Bronchial epithelial cell (primary cell): ENCODE measurements at places on chromosomes 2 and 18. TPM values are rescaled to one million over a fixed set of nuclear protein-coding genes. Genes with fewer than 3 reads are reported as not detected.

DNA sequence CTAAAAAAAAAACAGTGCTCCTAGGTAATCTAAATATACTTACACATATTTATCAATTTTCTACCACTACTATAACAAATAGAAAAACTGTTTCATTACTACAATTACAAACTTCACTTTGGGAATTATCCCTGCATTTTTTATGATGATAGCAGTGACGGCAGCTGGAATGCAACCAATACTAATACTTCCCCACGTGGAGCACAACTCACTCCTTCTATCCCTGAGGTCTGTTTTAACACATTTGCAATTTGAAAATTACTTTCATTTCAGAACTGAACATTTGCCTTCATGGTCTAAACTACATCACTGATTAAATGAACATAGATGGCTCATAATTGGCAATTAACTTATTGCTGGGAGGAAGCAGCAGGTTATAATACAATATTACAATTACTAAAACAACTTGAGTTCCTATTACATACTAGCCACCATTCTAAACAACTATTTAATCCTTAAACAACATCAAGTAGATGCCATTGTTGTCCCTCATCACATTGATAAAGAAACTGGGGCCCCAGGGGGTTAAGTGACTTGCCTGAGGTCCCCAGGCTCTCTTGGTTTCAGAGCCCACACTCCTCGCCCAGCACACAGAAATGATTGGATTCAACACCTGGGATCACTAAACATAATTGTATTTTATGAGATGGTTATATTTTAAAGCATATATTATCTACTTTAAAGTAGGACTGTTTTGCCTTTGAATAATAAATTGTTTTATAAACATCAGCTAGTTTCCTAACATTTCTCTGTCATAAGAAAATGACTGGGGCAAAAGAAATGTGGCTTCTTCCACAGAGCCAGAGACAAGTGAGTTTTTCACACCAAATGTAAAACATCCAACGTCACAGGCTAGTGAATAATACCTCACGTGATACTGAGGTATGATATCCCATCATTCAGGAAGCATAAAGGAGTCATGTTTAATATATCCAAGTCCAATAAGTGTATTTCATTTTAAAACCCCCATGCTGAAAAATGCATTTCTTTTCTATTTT, 6.2 kb downstream of the COLEC12 start:
- DNase-seq, result no peak

- peak; percentile 38 for DNase-seq
Observed at GRCh38 chr2:172817411-172817810, 81.8 kb downstream of the RAPGEF4 start.

DNA sequence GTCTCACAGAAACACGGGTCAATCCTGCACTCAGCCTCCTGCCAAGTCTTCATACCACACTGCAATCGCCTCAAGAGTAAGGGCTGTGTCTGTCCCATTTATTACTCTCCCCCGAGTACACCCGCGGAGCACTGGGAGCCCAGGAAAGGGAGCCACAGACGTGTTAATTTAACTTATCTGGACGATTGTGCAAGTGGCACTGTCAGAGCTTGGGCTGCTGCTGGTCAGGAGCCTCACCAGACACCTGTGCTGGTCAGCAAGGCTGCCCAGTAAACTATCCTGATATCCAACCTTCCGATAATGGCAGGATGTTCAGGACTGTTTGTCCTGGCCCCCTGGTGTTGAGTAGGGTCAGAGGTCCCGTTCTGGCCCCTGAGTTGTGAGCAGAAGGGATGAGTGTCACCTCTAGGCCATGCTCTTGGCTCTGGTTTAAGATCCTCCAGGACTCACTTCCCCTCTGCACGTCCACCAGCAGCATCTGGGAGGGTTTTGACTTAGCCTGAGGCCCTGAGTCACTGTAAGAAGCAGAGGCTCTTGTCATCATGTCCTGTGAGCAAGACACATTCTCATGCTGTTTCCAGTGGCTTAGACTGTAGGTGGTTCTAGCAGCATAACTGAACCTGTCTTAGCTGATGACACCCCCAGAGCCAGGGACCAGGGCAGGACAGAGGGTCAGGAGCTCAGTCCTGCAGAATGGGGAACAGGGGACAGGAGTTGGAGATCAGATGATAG, 82.5 kb upstream of the ARL4C start:
- peak; percentile 27 for DNase-seq

- no peak for DNase-seq
Observed at GRCh38 chr2:25323610-25324189, 18.0 kb downstream of the DNMT3A start.

GRCh38 chr2:47057687-47058002, 97.5 kb downstream of the STPG4 start:
- no peak for DNase-seq

RUFY4 gene
- not detected in 2 replicates for total RNA-seq

GRCh38 chr2:148096012-148096411, 75.1 kb downstream of the MBD5 start:
- no peak for DNase-seq

DNA sequence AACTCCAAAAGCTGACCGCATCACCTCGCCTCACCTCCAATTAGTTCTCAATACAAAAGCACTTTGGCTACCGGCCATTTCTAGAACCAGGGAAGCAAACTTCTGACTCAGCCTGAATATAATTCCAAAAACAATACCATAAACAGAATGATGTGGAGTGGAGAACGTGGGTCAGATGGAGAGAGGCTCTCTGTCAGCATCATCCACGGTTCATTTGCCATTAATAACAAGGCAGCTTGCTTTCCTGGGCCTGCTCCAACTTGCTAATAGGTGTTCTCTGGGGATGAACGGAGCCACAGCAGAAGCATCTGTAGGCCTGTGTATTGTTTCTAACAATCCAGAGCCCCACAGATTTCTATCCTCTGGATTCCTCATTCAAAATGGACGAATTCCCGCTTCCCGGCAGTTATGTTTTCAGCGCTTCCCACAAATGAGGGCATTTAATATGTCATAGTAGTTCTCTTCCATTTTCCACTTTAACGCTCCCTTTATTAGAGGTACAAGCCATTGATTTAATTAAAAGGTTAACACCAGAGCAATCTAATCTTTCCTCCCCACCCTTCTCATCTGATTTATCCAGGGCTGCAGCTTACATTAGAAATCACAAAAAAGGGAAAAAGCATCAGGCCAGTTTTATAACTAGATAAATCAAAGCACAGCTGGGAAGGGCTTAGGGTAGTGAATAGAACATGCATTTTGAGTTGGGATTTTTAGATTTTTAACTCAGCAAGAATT, 23.2 kb upstream of the CNTNAP5 start:
- peak; percentile 3 for DNase-seq

DNA sequence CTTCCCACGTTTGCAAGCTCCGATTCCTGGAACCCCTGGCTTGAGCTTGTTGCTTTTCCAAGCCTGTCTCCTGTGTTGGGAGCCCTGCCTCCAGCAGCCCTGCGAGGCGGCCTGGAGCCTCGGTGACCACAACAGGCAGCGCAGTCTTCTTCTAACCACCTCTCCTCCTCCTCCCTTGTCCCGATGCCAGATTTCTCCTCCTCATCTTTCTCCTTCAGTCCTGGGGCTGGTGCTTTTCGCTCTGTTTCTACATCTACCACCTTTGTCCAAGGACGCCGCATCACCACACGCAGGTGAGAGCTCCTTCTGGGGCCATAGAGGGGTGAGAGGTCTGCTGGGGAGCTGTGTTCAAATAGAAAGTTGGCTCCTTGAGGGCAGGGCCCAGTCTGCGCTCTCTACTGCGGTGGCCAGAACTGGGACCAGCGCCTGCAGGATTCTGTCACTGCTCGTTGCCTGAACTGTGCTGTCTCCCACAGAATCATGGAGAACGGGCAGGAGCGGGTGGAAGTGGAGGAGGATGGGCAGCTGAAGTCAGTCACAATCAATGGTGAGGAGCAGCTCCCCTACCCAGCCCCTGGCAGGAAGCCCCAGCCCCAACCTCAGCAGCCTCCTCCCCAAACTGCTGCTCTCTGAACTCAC, 3.9 kb downstream of the DNAJB2 start:
- DNase-seq, result no peak

DNA sequence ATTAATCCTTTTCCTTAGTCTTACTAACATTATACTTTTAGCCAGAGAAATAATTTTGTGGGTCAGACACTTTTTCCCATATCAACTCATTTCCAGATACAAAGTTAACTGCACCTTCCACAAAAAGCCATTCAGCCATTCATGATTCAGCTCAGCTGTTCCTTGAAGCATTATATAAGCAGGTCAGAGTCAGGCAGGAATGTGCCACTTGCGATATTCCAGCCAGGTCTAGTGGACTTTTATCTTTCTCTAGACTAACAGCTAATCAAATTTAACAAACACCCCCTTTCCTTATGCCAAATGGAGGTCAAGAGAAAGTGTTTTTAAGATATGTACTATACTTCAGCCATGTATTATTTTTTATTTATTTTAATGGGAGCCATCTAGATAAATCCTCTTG, 75.6 kb upstream of the EPB41L3 start:
- no peak for DNase-seq

GRCh38 chr2:238256111-238256510, 16.3 kb upstream of the HES6 start:
- no peak for DNase-seq

DNA sequence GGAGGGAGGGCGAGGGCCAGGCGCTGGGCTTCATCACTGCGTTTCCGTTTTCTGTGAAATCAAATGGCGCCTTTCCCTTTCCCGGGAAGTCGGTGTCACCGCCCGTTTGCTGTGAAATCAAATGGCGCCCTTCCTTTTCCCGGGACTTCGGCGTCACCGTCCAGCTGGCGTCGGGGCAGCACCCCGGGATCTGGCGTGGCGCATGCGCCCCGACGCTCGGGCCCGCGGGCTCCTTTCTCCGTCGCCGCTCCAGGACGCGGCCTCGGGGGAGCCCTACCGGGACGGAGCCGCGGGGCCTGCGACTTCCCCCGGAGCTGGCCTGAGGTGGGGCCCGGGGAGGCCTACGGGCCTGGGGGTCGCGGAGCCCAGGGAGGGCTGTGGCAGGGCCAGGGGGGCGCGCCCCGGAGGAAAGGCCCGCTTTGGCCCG, at the start of gene FAM228A:
Gene FAM228A, plus strand, starts transcription at position 203 of the 427 bp plus-strand sequence. CDS start 428 bp downstream, outside the sequence.
- no peak for DNase-seq

CYP27C1 gene
- 0.26 and 0.38 TPM in 2 replicates for total RNA-seq

GRCh38 chr2:60355849-60356261, 197.6 kb downstream of the BCL11A start:
- DNase-seq, result no peak

DNA sequence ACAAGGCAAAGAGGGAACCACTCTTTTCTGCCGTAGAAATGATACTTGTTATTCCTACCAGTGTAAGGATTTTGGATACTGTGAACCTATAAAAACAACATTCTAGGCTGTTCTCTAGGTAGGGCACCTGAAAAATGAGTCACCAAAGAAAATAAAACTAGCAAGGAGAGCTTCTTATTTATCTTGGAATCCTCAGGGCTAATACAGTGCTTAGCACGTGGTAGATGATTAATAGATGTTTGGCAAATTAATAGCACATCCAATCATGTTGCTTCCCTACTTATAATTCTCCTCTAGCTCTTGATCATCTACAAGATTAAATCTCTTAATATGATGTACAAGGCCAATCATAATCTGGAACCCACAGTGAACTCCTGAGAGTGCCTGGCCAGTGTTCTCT, 73.1 kb downstream of the AAK1 start:
- DNase-seq, result peak; percentile 91

CYBRD1 gene
- 8.1 and 14.5 TPM in 2 replicates for total RNA-seq

- no peak for DNase-seq
Observed at GRCh38 chr2:216394881-216395280, 17.4 kb upstream of the SMARCAL1 start.

DNA sequence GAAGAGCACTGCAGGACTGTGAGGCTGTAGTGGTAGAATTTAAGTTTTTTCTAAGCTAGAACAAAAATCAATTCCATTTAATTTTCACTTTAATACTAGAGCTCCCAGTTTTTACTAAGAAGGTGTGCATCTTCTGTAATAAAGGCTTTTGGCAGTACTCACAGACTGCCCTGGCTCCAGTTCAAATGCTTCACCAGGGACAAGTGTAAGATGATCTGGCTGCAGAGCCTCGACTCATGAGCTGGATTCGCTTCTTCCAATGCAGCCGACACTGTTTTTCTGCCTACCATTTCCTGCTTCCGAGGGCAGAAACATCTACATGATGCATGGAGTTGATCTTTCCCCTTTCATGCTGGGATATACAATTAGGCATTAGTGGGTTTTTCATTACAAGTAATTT, 87.0 kb downstream of the FARSB start:
- peak; percentile 26 for DNase-seq

GRCh38 chr2:100126201-100126600, 16.2 kb downstream of the AFF3 start:
- no peak for DNase-seq

DNA sequence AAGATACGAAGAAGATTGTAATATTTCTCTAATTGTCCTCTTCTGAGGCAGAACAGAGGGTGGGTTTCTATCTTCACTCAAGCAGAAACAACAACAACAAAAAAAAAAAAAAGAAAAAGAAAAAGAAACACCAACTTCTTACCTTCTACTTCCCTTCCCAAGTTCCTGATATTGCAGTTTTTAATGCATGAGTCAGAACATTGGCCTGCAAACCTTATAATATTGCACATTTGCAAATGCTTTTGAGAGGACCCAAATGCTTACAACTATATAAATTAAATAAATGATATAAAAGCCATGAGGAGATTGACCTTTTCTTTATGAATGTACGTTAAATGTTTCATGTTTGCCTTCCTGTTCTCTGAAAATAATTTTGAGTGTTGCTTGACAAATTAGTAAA, 37.3 kb downstream of the PAX3 start:
- DNase-seq, result no peak

- DNase-seq, result no peak
Observed at GRCh38 chr2:53829273-53829979, 30.3 kb downstream of the GPR75 start.

DNA sequence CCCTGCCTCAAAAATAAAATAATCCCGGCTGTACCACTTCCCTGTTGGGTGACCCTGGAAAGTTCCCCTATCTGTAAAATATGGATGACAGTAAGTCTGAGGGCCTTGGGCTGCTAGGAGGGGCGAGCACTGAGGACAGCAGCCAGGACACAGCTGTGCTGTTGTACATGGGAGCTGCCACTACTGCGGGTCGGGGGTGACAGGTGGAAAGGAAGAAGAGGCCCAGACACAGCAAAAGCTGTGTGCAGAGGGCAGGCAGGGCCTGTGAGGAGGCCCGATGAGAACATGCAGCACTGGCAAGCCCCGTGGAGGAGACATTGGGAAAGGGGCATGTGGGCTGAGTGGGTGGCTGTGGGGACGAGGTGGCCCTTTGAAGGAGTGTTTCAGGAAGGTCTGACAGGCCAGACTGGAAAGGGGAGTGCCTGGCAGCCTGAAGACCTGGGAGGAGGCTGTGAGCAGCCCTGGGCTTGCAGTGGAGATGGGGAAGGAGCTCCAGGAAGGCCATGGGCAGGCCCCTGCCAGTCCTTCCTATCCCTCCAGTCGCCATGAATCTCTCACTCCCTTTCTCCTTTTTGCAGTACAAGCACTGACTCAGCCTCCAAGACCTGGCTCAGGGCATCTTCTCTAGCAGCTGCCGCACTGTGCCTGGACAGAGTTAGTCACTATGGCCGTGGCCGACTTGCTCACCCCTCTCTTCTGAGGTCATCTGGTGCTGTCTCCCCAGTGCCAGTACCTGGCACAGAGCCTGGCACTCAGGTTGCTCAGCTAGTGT, 28.9 kb upstream of the SEMA4C start:
- DNase-seq, result peak; percentile 87

- no peak for DNase-seq
Observed at GRCh38 chr2:199310771-199311585, 146.8 kb downstream of the SATB2 start.

- no peak for DNase-seq
Observed at GRCh38 chr2:141929331-141930252, 201.2 kb downstream of the LRP1B start.

- DNase-seq, result no peak
Observed at GRCh38 chr2:235618039-235618438, 124.2 kb downstream of the AGAP1 start.

- DNase-seq, result no peak
Observed at GRCh38 chr2:1864981-1865421, 120.7 kb upstream of the PXDN start.

RAMP1 gene
- 2.1 and 2.3 TPM in 2 replicates for total RNA-seq

INPP5D gene
- 24.1 and 26.6 TPM in 2 replicates for total RNA-seq
